Left ventricle myocardium inferior (tissue), 1 donor: ENCODE measurements at places on chromosomes 6 and 20.

GRCh38 chr20:17859002-17859615 lies 109.5 kb downstream of the SNX5 start:
- DNase-seq, result no peak

DNA sequence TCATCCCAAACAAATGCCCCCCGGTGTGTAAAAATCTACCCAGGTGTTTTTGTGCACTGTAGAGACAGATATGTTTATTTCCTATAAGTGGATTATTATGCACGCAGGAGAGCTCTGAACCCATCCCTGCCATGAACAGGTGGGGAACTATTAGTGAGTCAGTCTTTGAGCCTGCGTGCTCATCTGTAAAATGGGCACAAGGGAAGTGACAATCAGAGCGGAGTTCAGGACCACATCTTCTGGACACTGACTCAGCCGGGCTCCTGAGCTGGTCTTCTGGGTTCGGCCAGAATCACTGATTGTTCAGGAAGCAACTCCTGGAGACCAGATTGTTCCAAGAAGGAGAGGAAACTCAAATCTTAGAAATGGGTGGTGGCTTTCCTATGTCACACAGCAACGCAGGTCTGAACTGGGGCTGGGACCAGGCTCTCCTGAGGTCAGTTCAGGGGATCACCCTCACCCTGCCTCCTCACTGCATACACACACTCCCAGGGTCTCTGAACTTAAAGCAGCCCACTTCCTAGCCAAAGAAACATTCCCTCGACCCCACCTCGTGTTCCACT lies 27.3 kb upstream of the TGM2 start:
- no peak for DNase-seq

- no peak for DNase-seq
Measured at GRCh38 chr20:49361862-49362660, 84.2 kb upstream of the ZNFX1 start.

DNA sequence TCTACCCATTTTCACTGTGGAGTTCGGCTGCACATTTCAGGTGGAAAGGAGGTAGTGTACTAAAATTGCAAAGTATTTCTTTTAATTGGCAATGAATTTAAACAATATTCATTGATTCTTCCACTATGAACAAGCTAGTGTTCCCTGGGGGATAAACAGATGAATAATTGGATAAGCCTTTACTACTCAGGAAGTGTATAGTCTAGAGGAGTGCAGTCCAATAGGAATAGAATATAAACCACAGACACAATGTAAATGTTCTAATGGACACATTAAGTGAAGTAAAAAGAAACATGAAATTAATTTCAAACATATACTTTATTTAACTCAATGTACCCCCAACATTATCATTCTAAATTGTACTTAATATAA lies 28.7 kb downstream of the SGK1 start:
- DNase-seq, result no peak

GRCh38 chr6:120938876-120939472 lies 395.3 kb downstream of the TBC1D32 start:
- no peak for DNase-seq

- no peak for DNase-seq
Measured at GRCh38 chr20:3559637-3560036, 88.8 kb downstream of the ATRN start.

DNA sequence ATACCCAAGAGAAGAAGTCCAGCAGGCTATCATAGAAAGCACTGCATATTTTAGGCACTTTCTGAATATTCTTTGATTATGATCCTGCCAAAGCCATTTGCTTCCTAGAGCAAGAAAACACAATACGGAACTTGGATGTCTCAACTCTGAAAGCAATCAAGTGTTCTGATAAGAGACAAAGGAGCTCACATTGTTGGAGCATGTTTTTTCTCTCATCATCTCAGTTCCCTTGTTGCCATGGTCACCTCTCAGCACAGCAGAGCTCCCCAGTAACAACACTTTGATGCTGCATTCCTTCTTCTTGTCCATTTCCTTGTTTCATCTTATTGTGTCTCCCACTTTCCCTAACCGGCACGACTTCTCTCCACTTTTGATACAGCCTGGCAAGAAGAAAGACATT lies 168.7 kb upstream of the FUT9 start:
- DNase-seq, result no peak

GRCh38 chr20:8404912-8405635 lies 273.0 kb downstream of the PLCB1 start:
- no peak for DNase-seq

DNA sequence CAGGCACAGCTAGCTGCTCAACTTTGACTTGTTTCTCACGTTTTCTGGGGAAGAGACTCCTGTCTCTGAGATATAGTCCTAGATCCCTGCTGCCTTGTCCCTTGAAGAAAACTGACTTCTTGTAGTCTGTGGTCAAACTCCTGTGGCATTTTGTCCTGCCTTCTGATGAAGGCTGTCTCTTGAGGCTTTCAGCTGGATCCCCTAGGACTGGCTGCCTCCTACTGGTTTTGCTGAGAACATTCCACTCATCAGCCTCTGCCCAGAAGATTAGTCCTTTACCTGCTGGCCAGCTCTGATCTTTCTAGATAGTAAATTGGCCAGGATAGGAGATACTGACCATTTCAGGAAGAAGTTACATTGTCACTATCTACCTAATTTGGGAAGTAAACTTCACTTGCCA lies 71.9 kb upstream of the CNR1 start:
- no peak for DNase-seq

- no peak for DNase-seq
Measured at GRCh38 chr6:109351231-109352130, 30.8 kb downstream of the CD164 start.

GRCh38 chr6:24576447-24576846 lies 69.5 kb downstream of the KIAA0319 start:
- DNase-seq, result no peak

DNA sequence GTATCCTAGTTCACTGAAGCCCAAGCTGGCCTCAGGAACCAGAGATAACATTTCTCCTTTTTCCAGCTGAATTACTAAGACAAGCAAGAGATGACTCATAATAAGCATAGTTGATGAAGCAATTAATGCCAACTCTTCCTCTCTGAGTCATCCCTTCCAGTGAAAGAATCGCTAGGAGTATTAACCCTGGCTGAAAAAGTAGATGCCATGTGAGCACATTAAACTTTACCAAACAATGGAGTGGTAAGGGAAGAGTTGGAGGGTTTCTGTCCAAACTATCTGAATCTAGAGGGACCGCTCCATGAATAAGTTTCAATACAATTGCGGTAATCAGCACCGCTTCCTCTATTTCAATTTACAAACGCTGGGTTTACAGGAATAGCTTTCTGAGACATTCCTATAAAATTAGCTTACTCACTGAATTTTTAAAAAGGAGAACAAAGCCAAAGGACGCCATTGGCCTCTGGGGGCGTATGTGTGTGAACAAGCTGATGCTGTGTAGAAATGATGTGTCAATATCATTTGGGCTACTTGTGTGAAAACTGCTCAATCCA lies 48.3 kb downstream of the ATXN1 start:
- peak; percentile 28 for DNase-seq

DNA sequence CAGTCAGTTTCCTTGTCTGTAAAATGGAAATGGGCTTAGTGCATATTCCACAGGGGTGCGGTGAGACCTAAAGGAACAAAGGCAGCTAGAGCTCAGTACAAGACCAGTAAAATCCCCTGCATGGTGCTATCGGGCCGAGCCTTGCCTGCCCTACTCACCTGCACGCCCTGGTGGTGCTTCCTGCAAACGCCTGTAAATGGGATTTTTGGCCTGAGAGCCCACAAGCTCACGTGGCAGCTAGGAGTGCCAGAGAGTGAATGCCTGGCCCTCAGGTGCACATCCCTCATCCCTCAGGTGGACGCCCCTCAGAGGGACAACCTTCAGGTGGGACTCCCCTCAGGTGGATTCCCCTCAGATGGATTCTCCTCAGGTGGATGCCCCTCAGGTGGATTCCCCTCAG lies 48.0 kb upstream of the VSX1 start:
- DNase-seq, result no peak

GRCh38 chr6:17268114-17268513 lies 13.0 kb upstream of the RBM24 start:
- DNase-seq, result no peak

GRCh38 chr20:3873507-3873906 lies 15.7 kb upstream of the PANK2 start:
- DNase-seq, result no peak

DNA sequence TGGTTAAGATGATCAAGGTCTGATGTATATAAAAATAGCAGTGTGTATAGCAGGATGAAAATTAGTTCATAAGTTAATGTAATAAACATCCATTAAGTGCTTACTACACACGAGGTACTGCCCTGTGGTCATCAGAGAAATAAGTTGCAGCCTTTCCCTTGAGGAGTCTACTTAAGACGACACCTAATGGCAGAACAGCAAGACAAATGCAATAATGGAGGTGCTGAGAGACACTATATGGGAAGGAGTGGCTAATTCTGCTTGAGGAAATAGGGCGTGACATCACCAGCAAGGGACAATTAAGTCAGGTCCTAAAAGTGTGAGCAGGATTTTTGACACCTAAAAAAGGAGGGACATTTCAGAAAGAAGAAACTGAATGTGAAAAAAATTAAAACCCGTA lies 75.2 kb downstream of the BACH2 start:
- DNase-seq, result no peak

DNA sequence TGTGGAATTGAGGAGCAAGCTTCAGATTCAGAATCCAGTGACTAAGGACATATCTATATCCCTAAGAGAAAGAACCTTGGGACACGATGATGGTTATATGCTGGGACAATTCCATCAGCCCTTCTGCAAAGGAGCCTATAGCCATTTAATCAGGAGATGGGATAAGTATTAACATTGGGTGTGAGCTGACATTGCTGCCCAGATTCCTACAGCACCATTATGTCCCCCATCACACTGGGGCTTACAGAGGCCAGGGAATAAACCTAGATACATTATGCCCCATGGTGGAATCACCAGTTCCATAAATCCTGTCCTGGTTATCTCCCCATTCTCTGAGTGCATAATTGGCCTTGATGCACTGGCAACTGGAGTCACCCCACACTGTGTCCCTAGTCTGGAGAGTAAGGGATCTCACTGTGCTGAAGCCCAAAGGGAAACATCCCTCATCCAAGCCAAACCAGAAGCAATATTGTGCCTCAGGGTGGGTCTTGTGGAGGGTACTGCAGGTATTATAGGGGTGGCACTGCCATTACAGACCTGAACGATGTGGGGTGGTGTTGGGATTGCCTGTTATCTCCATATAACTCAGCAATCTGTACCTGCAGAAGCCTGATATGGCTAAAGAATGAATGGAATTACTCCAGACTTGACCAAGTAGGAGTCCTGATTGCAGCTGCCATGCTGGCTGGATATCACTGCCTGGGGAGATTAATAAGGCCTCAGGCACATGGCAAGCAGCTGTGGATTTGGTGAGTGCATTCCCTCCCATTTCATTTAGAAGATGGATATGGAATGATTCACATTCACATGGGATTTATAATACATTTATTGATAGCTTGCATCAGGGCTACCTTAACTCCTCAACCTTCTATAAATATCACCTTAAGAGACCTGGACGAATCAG lies 5.0 kb downstream of the HLA-A start:
- DNase-seq, result no peak

DNA sequence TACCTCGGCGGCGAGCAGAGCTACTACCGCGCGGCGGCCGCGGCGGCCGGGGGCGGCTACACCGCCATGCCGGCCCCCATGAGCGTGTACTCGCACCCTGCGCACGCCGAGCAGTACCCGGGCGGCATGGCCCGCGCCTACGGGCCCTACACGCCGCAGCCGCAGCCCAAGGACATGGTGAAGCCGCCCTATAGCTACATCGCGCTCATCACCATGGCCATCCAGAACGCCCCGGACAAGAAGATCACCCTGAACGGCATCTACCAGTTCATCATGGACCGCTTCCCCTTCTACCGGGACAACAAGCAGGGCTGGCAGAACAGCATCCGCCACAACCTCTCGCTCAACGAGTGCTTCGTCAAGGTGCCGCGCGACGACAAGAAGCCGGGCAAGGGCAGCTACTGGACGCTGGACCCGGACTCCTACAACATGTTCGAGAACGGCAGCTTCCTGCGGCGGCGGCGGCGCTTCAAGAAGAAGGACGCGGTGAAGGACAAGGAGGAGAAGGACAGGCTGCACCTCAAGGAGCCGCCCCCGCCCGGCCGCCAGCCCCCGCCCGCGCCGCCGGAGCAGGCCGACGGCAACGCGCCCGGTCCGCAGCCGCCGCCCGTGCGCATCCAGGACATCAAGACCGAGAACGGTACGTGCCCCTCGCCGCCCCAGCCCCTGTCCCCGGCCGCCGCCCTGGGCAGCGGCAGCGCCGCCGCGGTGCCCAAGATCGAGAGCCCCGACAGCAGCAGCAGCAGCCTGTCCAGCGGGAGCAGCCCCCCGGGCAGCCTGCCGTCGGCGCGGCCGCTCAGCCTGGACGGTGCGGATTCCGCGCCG lies 994 bp downstream of the FOXC1 start:
- DNase-seq, result no peak

DNA sequence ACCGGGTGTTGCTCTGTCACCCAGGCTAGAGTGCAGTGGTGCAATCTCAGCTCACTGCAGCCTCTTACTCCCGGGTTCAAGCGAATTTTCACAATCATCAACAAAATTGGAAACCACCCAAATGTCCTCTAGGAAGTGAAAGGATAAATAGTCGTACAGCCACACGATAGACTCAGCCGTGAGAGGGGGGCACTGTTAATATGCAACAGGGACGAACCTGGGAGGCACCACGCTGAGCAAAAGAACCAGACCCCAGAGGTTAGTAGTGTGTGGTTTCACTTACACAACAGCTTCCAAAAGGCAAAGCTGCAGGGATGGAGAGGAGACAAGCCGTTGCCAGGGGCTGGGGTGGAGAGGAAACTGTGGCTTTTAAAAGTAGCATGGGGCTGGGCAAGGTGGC lies 30.1 kb upstream of the NTSR1 start:
- no peak for DNase-seq

DNA sequence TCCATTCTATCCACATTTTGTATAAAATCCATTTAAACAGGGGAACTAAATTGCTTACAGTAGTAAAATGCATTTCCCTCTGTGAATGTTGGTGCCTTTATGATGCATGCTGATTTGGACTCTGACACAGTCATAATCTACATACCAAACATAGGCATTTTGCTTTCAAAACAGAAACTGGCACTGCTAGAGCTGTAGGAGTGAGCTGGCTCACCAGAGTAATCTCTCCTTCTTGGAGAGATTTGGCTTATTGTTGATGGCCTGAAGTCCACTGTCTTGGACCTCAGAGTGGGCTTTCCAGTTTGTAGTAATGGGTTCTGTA lies 363.2 kb upstream of the FLRT3 start:
- DNase-seq, result no peak

DNA sequence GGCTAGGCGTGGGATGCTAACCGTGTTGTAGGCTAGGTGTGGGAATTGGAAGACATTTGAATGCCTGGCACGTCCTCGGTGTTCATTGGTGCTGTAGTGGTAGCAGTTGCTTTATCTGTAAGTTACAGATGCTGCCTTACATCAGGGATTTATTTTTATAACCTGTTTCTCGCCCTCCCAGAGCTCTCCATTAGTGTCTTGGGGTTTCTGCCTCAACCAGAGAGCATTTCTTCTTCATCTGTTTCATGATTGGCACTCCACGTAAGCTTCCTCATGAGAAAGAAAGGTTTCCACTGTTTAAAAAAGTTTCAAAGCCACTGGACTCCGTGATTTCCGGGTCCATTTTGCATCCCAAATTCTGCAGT lies 9.0 kb downstream of the IGF2R start:
- no peak for DNase-seq
